ENCODE measurements at places on chromosomes 16 and 17.

DNA sequence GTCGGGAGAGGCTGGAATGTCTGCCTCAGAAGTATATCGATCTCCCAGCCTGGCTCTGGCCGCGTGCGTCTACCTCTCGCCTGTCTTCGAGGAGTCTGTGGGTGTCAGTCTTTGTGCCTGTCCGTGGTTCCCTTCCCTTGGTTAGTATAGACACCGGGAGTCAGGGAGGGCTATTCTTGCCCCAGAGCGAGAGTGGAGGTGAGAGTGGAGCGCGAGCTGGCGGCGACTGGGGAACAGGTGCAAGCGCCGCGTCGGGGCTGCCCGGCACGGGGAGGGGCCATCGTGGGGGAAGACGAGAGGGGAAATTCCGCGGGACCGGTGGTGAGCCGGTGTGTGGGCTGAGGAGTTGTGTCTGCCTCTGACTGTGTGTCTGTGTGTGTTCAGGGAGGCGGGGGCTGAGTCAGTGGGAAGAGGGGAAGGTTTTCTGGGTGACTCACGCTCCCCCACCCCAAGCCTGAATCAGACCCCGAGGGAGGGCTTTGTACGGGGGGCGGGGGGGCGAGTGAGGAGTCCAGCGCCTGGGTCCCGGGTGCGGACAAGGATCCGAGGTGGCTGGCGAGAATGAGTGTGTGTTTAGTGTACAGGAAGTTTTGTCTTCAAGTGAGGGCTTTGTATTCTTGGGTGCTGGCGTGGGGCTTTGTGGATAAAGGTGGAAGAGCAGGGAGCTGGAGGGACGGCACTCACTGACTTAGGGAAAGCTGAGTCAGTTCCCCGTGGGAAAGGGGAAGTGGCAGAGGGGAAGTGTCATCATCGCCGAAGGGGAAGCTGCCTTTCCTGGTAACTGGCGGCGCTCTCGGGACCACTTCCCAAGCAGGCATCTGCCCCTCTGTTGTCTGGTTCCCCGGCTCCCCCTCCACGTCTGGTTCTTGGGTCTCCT lies 8.6 kb downstream of the KDM6B start:
- peak overlapping the region; percentile 80 for H3K4me3 ChIP-seq
- peaks cover 29% of the 10 kb centered on the region for H3K4me1 ChIP-seq
- H3K27me3 ChIP-seq: no peaks in the 10 kb centered on the region
- H3K36me3 ChIP-seq: peaks cover 14% of the 10 kb centered on the region

DNA sequence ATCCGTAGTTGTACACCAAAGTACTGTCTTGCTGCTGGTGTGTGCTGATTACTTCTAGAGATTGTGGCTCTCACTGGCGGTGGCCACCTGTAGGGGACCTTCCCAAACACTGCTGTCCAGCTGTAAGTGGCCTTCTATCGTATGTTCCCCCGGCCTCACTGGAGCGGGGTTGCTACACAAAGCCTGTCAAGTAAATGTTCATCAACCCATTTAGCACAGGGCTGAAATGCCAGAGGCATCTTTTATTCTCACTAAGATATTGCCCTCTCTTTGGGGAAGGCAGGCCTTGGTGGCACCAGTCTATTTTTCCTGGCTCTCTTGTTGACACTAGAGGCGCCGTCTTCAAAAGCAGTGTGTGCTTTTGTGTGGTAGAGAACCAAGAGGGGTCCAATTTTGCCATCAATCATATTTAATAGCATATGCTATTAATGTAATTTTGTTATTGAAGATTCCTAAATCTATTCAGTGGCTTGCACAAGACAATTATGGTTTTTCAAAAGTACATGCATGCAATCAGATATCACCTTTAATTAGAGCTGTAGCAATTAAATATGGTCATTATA lies 514.4 kb upstream of the SALL1 start:
- H3K4me1 ChIP-seq: no peaks in the 10 kb centered on the region
- no peaks in the 10 kb centered on the region for H3K36me3 ChIP-seq
- no peaks in the 10 kb centered on the region for H3K27me3 ChIP-seq

- no peak for DNase-seq
- no peaks in the 10 kb centered on the region for H3K4me1 ChIP-seq
- H3K27ac ChIP-seq: no peak overlapping the region
These were observed 144.8 kb downstream of the KCNJ2 start for GRCh38 chr17:70314096-70314495.

DNA sequence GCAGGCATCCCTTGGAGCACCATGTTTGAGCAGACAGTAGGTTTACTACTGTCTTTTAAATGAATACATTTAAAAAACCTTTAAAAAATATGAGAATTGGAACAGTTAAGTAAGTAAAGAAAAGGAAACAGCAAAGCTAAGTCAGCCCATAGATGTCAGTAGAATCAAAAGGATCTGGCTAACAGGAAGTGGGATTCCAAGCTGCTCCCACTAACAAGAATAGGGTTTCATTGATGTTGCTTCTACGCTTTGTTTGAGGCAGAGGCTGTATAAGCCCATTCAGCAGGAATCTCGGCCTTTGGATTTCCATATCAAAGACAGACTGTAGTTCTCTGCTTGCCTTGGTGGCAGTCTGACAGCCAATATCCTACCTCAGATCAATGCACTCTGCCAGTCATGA lies 122.9 kb upstream of the ELAC2 start:
- no peaks in the 10 kb centered on the region for H3K27me3 ChIP-seq
- H3K27ac ChIP-seq: no peak overlapping the region
- no peak for DNase-seq

GRCh38 chr17:19421926-19422325 lies 10.9 kb downstream of the RNF112 start:
- H3K27ac ChIP-seq: no peak overlapping the region
- DNase-seq: no peak
- no peak overlapping the region for H3K4me3 ChIP-seq
- H3K27me3 ChIP-seq: no peaks in the 10 kb centered on the region
- no peaks in the 10 kb centered on the region for H3K4me1 ChIP-seq

DNA sequence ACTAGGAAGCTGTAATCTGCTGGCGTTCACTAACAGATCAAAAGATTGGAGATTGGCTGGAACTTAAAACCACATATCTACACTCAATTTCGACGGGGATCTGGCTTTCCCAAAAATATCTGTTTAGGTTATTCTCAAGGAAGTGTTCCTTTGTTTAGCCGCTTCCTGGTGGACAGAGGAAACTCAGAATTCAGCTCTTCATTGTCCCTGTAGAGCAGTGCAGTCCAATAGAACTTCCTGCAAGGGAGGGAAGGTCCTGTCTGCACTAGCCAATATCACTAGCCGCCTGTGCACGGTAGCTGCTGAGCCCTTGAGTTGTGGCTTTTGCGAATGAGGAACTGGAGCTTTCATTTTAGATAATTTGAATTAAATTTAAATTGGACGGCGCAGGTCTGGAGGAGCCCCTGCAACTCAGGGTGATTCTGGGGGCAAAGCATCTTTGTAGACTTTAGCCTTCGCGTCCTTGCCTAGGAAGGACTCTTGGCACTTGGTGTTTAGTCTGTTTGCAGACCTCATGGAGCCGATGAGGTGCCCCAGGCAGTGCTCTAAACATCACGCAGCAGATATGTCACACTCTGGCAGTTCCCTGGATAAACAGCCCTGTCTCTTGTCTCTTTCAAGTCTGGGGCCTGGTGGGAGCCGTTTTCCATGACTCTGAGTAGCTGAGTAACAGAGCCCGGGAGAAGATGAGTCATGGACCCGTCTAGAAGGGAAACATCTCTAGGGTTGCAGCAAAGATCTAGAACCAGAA lies 122.2 kb downstream of the CCDC182 start:
- H3K4me3 ChIP-seq: no peak overlapping the region
- H3K27me3 ChIP-seq: no peaks in the 10 kb centered on the region
- no peaks in the 10 kb centered on the region for H3K4me1 ChIP-seq
- no peak for DNase-seq
- no peaks in the 10 kb centered on the region for H3K36me3 ChIP-seq

GRCh38 chr17:74049167-74049966 lies 154.1 kb upstream of the RPL38 start:
- no peaks in the 10 kb centered on the region for H3K36me3 ChIP-seq
- no peaks in the 10 kb centered on the region for H3K4me1 ChIP-seq
- H3K4me3 ChIP-seq: no peak overlapping the region
- no peak overlapping the region for H3K27ac ChIP-seq
- no peak for DNase-seq

DNA sequence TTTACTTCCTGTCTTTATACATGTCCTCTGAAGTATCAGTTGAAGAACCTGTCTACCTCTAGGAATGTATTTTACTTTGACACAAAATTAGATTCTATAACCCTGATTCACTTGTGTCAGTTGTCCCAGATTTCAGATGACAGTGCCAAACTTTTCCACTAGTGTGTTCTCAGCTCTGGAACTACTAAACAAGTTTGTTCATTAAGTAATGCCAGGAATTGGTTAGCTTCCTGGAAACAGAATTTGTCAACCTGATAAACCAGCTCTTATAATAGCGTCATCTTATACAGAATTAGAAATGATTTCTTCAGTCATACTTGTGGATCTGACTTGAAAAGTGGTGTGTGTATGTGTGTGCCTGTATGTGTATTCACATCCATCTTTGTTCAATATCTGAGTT lies 7.4 kb downstream of the MAP3K3 start:
- no peak overlapping the region for H3K4me3 ChIP-seq
- H3K36me3 ChIP-seq: peaks cover 29% of the 10 kb centered on the region
- DNase-seq: no peak
- no peaks in the 10 kb centered on the region for H3K27me3 ChIP-seq
- no peak overlapping the region for H3K27ac ChIP-seq
- peaks cover 22% of the 10 kb centered on the region for H3K4me1 ChIP-seq

DNA sequence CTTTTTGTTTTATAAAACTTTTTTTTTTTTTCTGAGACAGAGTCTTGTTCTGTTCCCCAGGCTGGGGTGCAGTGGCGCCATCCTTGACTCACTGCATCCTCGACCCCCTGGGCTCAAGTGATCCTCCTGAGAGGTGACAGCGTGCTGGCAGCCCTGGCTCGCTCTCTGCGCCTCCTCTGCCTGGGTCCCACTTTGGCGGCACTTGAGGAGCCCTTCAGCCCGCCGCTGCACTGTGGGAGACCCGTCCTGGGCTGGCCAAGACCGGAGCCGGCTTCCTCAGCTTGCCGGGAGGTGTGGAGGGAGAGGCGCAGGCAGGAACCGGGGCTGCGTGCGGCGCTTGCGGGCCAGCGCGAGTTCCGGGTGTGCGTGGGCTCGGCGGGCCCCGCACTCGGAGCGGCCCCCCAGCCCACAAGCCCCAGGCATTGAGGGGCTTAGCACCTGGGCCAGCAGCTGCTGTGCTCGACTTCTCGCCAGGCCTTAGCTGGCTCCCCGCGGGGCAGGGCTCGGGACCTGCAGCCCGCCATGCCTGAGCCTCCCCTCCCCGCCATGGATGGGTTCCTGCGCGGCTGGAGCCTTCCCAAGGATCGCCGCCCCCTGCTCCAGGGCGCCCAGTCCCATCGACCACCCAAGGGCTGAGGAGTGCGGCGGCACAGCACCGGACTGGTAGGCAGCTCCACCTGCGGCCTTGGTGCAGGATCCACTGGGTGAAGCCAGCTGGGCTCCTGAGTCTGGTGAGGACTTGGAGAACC lies 49.6 kb upstream of the HELZ start:
- no peaks in the 10 kb centered on the region for H3K36me3 ChIP-seq
- no peak overlapping the region for H3K4me3 ChIP-seq
- H3K27ac ChIP-seq: no peak overlapping the region
- H3K27me3 ChIP-seq: no peaks in the 10 kb centered on the region
- DNase-seq: no peak
- H3K4me1 ChIP-seq: peaks cover 5% of the 10 kb centered on the region

DNA sequence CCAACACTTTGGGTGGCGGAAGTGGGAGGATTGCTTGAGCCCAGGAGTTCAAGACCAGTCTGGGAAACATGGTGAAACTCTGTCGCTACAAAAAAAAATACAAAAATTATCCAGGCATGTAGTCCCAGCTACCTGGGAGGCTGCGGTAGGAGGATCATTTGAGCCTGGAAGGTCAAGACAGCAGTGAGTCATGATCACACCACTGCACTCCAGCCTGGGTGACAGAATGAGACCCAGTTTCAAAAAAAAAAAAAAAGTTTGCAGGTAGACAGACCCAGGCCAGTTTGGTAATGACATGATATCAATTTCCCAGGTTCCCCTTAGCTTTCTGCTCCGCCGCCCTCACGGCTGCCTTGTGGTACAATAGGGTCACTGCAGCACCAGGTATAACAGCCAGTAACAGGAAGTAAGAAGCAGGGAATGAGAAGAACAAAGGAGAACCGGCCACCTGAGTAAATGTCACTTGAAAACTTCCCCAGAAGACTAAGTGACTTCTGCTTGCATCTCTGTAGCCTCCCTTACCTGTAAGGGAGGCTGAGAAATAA lies 201.2 kb upstream of the HSBP1 start:
- no peak overlapping the region for H3K4me3 ChIP-seq
- H3K4me1 ChIP-seq: no peaks in the 10 kb centered on the region
- no peaks in the 10 kb centered on the region for H3K36me3 ChIP-seq
- no peak for DNase-seq
- H3K27ac ChIP-seq: no peak overlapping the region
- no peaks in the 10 kb centered on the region for H3K27me3 ChIP-seq

GRCh38 chr16:85571813-85572619 lies 41.1 kb upstream of the GSE1 start:
- peaks cover 20% of the 10 kb centered on the region for H3K4me1 ChIP-seq
- H3K4me3 ChIP-seq: no peak overlapping the region
- no peaks in the 10 kb centered on the region for H3K36me3 ChIP-seq
- H3K27ac ChIP-seq: no peak overlapping the region

DNA sequence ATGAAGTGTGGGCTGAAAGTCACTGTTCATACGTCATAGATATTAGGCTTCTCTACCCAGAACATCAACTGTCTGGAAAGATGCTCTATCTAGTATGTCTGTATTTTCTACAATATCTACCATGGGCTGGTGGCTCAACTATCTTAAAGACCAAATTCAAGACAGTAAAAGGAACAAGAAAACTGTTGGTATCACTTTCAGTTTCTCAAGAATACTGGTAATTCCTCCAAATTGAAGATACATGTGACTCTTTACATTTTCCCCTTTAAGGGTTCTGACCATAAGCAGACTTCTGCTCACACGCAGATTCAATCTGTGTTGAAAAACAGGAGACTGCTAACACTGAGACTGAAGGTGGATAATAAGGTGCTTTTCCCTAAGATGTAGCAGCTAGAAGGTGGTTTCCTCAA lies 24.2 kb downstream of the XPO6 start:
- no peak overlapping the region for H3K4me3 ChIP-seq
- H3K27me3 ChIP-seq: no peaks in the 10 kb centered on the region
- no peak for DNase-seq
- H3K27ac ChIP-seq: peak overlapping the region; percentile 18
- H3K4me1 ChIP-seq: no peaks in the 10 kb centered on the region

- no peaks in the 10 kb centered on the region for H3K27me3 ChIP-seq
- H3K4me1 ChIP-seq: peaks cover 43% of the 10 kb centered on the region
- H3K36me3 ChIP-seq: no peaks in the 10 kb centered on the region
- no peak overlapping the region for H3K4me3 ChIP-seq
- no peak for DNase-seq
These were observed 5.0 kb upstream of the BAHCC1 start for GRCh38 chr17:81390029-81390872.

Data from ascending aorta (tissue), 2 donors.